ENCODE measurements at places on chromosomes 3 and 15.
A peak's percentile ranks its signal among the peaks of the same experiment; 100 is the strongest.

GRCh38 chr3:177420651-177421480, 223.6 kb upstream of the TBL1XR1 start:
- no peak for DNase-seq

DNA sequence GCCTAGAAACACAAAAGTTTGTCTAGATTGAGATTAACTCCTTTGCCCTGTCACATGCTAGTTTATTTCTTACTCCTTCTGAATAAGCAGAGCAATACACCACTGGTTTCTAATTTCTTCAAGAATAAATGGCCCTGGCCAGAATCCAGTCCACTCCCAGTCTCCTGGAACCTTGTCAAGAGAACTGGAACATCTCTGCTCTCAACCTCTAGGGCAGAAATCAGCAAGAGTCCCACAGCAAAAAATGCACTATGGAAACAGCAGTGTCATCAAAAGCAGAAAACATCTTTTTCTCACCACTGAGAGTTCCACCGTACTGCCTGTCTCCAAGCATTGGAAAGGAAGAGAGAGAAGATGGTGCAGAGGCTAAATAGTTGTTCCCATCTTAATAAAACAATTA, 35.9 kb upstream of the PPP2R3A start:
- DNase-seq = no peak

DNA sequence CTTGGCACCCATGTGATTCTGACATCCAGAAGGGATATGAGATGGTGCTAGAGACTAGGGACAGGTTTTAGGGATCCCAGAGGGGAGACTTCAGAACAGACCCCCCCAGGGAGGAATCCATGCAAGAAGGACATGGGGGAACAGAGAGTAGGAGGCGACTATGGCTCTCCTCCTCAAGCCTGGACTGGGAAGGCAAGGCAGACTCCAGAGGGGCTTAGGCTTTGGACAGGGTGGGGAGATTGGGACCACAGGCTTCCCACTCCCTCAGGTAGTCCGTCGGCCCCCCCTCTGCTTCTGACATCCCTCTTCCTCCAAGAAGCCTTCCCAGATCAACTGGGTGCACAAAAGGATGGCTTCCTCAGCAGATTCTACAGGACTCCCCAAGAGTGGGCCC, 3.0 kb upstream of the VIPR1 start:
- no peak for DNase-seq

- no peak for DNase-seq
Measured at GRCh38 chr3:40247714-40248454, 61.6 kb upstream of the EIF1B start.

DNA sequence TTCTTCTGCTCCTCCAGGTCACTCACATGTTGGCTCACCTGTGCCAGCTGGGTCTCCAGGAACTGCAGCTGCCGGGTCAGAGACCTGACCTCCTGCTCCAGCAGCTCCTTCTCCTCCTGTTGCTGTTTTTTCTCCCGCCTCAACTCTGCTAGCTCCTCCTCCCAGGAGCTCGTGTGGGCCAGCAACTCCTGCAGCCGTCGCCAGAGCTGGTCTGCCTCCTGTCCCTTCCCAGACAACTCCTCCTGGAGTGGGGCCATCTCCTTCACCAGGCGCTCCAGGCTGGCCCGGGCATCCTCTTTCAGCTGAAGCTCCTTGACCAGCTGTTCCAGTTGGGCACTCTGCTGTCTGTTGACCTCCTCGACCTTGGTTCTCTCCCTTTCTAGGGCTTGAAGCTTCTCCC, 24.5 kb downstream of the CXCR6 start:
- no peak for DNase-seq

- DNase-seq = no peak
Measured at GRCh38 chr3:101495552-101495951, 17.5 kb downstream of the SENP7 start.

DNA sequence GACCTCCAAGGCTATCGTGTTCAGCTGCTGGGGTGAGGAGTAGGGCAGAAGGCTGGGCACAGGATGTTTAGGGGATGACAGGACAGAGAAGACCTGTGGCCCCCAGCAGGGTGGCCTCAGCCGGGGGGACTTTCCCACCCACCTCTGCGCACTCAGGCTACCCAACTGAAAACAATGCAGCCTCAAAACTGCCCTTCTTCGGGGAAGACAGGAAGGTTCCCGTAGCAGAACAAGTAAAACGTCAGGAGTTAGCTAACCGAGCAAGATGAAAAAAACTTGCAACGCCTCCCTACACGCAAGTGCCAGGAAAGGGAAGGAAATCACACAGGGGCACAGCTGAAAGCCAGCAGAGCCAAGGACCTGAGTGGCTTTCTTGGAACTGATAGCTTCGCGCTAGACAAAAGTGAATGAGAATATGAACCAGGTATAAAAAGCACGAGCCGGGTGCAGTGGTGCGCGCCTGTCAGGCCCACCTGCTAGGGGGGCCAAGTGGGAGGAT, 38.4 kb upstream of the FURIN start:
- DNase-seq = no peak

DNA sequence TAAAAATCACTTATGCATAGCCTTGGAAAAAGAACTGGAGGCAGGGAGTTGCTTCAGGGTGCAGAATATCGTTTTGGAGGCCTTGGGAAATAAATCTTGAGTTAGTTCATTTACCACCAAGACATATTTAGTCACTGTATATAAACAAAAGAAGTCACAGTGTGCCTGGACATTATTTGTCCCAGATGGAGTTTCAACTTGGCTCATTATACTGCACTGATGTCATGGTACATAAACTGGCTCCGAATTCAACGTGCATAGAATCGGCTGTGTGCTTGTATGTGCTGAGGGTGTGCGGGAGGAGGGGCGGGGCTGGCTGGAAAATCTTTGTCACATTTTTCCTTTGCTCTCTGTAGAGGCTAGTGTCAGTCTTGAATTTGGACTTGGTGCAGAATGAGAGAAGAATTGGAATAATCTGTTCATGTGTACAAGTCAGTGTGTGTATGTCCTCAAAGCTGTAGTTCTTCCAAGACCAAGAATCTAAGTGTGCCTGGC, 86.6 kb downstream of the FNDC3B start:
- DNase-seq = no peak

GRCh38 chr3:2540115-2540514, 441.4 kb downstream of the CNTN4 start:
- no peak for DNase-seq

DNA sequence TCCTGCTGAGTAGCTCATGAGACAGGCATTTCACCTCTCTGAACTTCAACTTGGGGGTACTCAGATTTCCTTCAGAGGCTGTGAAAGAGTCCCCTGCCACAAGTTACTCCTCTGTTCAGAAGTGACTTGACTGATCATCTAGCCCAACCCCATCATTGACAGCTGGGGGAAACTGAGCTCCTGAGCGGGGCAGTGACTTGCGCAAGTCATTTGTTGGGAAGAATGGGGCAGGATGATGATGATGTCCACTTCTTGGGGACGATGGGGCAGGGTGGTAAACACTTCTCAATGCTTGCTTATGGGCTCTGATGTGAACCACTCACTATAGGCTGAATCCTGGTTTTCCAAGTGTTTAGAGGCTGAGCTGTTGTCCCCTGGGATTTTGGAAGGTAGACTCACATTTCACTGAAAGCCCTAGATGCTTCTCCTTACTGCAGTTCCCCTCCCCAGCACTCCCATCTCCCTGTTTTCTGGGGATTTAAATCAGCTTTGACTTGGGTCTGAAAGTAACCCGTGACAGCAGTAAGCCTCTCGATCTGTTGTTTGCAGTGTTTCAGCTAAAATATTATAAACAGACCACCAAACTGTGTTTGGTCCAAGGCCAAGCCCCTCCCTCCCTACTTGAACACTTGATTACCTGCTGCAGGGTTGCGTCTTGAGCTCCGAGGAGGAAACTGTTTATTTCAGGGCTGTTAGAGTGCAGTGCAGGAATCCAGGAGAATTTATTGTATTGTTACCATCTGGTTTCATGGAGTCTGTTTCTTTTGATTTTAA, 25.1 kb downstream of the SMAD3 start:
- no peak for DNase-seq

GRCh38 chr15:33045066-33045810, 149.3 kb downstream of the FMN1 start:
- no peak for DNase-seq

DNA sequence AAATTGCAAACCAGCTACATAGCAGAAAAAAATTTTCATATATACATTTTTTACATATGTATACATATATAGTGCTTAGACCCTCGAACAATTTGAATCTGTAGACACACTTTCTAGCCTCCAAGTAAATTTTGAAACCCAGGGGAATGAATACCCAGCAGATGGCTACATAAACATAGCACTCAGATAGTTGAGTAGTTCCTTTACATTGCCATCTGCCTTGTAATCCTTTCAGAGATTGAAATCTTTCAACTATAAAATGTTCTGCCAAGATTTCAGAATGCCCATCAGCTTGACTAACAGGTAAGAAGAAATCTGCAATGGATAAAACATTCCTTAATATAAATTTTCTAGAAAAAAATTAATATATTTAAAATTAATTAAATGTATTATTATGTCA, 1333.5 kb upstream of the CADM2 start:
- no peak for DNase-seq

- DNase-seq = no peak
Measured at GRCh38 chr3:127796831-127797150, 25.5 kb downstream of the MGLL start.

GRCh38 chr3:65130782-65131181, 443.0 kb upstream of the ADAMTS9 start:
- DNase-seq = no peak

GRCh38 chr15:41207687-41208448, 22.7 kb downstream of the EXD1 start:
- DNase-seq = no peak

GRCh38 chr3:12192173-12192572, 33.5 kb upstream of the TIMP4 start:
- DNase-seq = no peak

GRCh38 chr15:65752151-65752700, 39.9 kb downstream of the DENND4A start:
- DNase-seq = no peak

DNA sequence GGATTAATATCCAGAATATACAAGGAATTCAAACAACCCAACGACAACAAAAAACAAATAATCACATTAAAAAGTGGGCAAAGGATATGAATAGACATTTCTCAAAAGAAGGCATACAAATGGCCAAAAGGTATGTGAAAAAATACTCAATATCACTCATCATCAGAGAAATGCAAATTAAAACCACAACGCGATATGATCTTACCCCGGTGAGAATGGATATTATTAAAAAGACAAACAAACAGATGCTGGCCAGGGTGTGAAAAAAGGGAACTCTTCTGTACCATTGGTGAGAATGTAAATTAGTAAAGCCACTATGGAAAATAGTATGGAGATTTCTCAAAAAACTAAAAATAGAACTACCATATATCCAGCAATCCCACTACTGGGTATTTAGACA, 43.5 kb upstream of the MEF2A start:
- no peak for DNase-seq

GRCh38 chr15:63430766-63431451, 49.3 kb upstream of the CA12 start:
- no peak for DNase-seq

GRCh38 chr15:71148048-71148447, 32.8 kb downstream of the THSD4 start:
- DNase-seq = no peak

- DNase-seq = no peak
Measured at GRCh38 chr3:31114929-31115283, 220.4 kb upstream of the GADL1 start.

DNA sequence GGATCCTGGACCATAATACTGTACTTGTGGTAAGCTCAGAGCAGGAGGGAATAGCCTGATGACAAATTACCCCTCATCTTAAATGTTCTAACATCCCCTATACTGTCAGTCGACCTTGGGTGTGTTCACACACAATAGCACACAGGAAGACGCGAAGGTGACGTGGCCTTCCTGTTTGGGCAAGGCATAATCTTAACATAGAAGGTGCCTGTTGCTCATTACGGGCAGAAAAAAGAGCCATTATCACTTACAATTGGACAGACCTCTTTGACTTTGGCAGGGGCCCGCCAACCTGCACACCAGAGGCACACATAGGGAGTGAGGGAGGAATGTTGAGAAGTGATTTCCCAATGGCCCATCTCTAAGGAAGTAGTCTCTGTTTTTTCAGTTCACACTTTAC, 144.2 kb downstream of the ANO10 start:
- DNase-seq = peak; percentile 15

- DNase-seq = no peak
Measured at GRCh38 chr3:59212128-59212779, 162.4 kb upstream of the CFAP20DC start.

GRCh38 chr3:28606283-28606682, 257.7 kb upstream of the AZI2 start:
- DNase-seq = no peak

DNA sequence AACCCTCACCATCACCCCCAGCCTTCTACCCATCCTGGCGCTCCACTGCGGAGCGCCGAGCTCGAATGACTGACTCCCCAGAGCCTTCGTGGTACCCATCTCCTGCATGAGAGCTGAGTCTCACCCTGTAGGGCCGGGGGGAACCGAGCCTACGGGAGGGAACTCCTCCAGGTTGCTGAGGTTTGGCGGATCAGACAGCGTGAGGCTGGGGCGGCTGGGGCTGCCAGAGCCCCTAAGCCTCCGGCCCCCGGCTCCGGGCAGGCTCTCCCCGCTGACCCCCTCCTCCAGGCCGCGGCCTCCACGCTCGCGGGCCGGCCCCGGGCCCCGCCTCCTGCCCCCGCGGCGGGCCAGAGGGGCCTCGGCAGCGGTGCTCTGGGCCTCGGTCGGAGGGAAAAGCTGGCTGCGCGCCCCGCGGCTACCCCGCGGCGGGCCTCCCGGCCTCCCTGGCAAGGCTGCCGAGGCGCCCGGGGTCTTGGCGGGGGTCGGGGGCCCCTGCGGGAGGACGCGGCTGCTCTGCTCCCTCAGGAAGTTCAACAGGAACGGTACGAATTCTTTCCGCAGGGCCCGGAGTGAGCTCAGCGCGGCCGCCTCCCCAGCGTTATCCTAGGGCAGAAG, 643 bp downstream of the CDAN1 start:
- DNase-seq = no peak

- DNase-seq = no peak
Measured at GRCh38 chr15:78208341-78208844, 26.0 kb downstream of the ACSBG1 start.

DNA sequence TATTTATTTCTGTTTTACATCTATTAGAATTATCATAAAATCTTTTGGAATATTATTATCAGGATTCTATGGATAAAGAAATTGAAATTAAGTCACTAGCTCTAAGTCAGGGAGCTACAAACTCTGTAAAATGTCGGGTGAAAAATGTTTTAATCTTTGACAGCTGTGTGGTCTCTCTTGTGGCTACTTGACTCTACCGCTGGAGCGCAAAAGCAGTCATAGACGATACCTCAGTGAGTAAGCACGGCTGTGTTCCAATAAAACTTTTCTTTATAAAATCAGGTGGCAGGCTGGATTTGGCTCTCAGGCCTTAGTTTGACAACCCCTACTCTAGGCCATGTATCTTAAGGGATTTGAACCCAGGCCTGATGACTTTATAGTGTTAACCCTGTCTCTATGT, 88.5 kb upstream of the PFN2 start:
- DNase-seq = no peak

- no peak for DNase-seq
Measured at GRCh38 chr15:61035311-61035710, 193.8 kb downstream of the RORA start.
